ENCODE measurements at places on chromosomes 6 and 20. TPM values are rescaled to one million over a fixed set of nuclear protein-coding genes. Genes with fewer than 3 reads are reported as not detected.

- no peaks in the 10 kb centered on the region for H3K4me1 ChIP-seq
- no peaks in the 10 kb centered on the region for H3K27me3 ChIP-seq
- H3K27ac ChIP-seq: no peak overlapping the region
- H3K36me3 ChIP-seq: no peaks in the 10 kb centered on the region
These were observed 82.4 kb downstream of the ZNF292 start for GRCh38 chr6:87237804-87238203.

DNA sequence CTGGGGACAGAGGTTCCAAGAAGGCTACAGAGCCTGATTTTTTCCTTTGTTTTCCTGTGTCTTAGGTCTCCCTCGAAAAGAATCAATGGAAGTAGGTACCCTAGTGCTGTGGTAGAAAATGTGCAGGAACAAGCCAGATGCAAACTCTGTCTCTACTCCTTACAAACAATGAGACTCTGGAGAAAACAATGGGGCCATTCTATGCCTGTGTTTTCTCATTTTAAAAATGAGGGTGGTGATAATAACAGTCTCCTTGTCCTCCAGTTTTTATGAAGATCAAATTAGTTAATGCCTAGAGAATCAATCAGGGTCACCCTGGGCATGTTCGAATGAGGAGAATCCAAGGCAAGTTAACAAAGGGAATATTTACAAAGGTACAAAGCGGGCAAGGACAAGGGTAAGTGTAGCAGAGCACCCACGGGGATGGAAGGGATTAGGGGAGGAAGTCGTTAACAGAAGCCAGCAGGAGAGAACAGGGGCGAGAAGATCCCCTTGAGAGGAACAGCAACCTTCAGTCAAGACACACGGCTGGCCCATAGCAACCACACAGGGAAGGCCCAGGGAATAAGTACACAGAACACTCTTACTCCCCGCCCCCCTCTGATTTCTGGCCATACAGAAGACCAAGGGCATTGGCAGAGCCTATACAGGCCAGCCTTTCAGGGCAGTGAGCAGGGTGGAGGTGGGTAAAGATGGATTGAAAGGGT is 342.8 kb downstream of the PTPRT start:
- H3K27me3 ChIP-seq: no peaks in the 10 kb centered on the region
- no peaks in the 10 kb centered on the region for H3K36me3 ChIP-seq
- no peaks in the 10 kb centered on the region for H3K4me1 ChIP-seq
- DNase-seq: no peak

GRCh38 chr6:32220021-32220420 is 3.8 kb downstream of the NOTCH4 start:
- no peak for DNase-seq
- H3K4me3 ChIP-seq: no peak overlapping the region
- no peak overlapping the region for H3K27ac ChIP-seq
- peaks cover 77% of the 10 kb centered on the region for H3K27me3 ChIP-seq

- no peaks in the 10 kb centered on the region for H3K36me3 ChIP-seq
- H3K27ac ChIP-seq: no peak overlapping the region
- no peaks in the 10 kb centered on the region for H3K27me3 ChIP-seq
These were observed 518.6 kb downstream of the PKHD1 start for GRCh38 chr6:51568771-51569170.

GRCh38 chr6:91802431-91802830 is 1215.6 kb upstream of the MAP3K7 start:
- H3K4me1 ChIP-seq: no peaks in the 10 kb centered on the region
- no peak overlapping the region for H3K4me3 ChIP-seq
- no peak for DNase-seq

DNA sequence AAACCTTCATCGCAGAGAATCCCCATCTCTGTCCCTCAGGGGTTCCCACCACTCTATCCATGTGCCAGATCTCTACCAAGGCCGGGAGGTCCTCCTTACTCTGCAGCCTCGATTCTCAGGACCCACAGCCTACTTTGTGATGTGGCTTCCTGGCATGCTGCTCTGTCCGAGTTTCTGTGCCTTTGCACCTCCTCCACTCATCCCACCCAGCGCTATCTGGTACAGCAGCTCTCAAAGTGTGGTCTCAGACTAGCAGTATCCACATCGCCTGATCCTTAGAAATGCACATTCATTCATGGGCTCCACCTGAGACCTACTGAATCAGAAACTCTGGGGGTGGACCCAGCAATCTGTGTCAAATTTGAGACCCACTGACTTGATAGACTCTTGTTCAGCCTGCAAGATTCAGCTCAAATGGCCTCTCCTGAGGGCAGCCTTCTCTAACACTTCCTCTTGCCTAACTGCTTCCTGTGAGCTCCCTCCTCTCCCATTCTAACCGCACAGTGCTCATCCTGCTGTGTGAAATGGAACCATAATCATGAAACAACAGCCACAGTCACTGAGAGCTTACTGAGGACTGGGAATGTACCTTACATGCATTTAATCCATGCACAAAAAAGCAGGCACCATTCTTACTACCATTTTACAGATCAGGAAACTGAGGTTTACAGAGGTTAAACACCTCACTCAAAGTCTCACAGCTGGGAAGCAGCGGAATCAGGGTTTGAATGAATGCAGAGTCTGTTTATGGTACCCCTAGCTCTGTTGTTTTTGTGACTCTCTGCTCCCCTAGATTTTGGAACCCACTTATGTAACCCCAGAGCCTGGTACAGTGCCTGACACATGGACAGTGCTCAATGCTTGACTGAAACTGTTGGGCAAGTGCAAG is 69.4 kb downstream of the JPH2 start:
- DNase-seq: no peak
- peaks cover 7% of the 10 kb centered on the region for H3K4me1 ChIP-seq
- no peaks in the 10 kb centered on the region for H3K36me3 ChIP-seq
- H3K27me3 ChIP-seq: no peaks in the 10 kb centered on the region
- no peak overlapping the region for H3K27ac ChIP-seq

DNA sequence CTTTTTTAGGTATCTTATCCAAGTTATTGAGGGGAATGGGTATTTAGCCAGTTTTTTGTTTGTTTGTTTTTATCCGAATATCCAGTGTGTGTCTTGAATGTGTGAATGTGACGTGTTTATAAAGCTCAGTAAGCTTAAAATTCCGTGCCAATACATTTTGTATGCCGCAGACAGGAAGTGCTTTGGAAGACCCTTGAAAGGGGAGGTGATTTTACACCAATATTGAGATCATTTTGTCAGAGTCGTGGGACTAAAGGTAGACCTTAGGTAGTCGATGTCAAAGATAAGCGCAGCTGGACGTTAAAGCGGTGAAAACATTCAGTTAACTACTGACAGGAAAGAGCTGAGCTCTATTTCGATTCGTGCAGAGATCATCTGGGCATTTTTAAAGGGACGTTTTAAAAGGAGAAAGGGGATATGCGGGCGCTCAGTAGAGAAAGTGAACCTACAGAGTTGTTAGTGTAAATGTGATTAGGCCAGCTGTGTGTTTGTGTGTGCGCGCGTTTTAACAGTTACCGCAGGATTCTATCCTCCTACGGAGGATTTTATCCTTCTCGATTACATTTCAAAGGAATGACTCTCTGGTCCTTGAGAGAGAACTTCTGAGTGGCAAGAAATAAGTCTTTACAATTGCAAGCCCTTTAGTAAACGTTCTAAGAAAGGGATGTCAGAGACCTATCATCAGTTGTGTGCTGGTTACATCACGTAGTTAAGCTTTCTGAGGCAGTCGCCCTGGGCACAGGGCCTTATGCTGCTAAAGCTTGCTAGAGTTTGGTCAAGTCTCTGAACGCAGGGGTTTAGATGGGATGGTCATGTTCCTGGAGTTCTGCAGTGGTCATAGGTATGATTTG is 625 bp upstream of the ECHDC1 start:
- DNase-seq: no peak
- peaks cover 75% of the 10 kb centered on the region for H3K4me1 ChIP-seq
- no peaks in the 10 kb centered on the region for H3K27me3 ChIP-seq
- peak overlapping the region; percentile 77 for H3K27ac ChIP-seq
- peak overlapping the region; percentile 90 for H3K4me3 ChIP-seq

- H3K4me1 ChIP-seq: no peaks in the 10 kb centered on the region
- H3K27ac ChIP-seq: no peak overlapping the region
- no peaks in the 10 kb centered on the region for H3K36me3 ChIP-seq
- H3K27me3 ChIP-seq: no peaks in the 10 kb centered on the region
- DNase-seq: no peak
- H3K4me3 ChIP-seq: no peak overlapping the region
These were observed 98.3 kb downstream of the MACROD2 start for GRCh38 chr20:14093652-14094051.

GRCh38 chr6:63676412-63677114 is 41.0 kb downstream of the PHF3 start:
- no peaks in the 10 kb centered on the region for H3K4me1 ChIP-seq
- DNase-seq: no peak
- no peaks in the 10 kb centered on the region for H3K27me3 ChIP-seq
- no peak overlapping the region for H3K27ac ChIP-seq

DNA sequence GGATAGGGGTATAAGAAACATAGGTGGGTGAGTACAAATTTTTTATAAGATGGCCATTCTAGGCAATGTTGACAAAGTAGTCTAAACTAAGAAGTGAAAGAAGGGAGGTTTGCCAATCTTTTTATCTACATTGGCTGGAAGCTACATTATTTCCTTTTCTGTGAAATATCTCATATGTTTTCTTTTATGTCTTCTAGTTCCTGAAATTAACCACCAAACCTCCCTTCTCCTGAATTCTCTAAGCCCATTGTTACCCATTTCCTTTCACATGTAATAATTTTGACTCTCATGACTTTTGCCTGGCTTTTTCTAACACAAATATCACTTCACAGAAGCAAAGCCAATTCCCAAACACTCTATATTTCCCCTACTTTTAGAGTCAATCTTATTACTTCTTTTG is 496.2 kb upstream of the JAG1 start:
- no peak for DNase-seq
- no peak overlapping the region for H3K27ac ChIP-seq
- no peaks in the 10 kb centered on the region for H3K36me3 ChIP-seq
- H3K4me1 ChIP-seq: no peaks in the 10 kb centered on the region
- no peaks in the 10 kb centered on the region for H3K27me3 ChIP-seq

- H3K27ac ChIP-seq: no peak overlapping the region
- H3K36me3 ChIP-seq: no peaks in the 10 kb centered on the region
- no peak overlapping the region for H3K4me3 ChIP-seq
These were observed 77.9 kb upstream of the B3GAT2 start for GRCh38 chr6:71034563-71035345.

DNA sequence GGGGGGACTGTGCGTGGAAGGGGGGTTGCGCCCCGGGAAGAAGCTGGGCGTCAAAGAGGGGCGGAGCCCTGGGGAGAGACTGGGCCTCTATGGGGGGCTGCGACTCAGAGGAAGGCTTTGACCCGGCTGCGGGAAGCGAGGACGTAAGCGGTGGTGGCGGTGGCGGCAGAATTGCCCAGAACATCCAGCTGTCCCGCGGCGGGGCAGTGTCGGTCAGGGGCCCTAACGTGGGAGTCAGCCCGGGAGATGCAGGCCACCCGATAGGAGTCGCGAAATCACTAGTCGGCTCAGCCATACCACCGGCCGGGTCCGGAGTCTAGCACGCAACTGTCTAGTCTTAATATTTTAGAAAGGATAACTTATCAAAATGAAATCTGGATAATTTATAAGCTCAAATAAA is 387.6 kb upstream of the EYS start:
- DNase-seq: no peak
- no peak overlapping the region for H3K4me3 ChIP-seq

NR2E1 gene
- not detected for total RNA-seq

KIAA0408 gene
- not detected for total RNA-seq

KCNK15 gene
- 0.20 TPM for total RNA-seq

CST2 gene
- not detected for total RNA-seq

Data from PC-9 (cell line).